ENCODE measurements at places on chromosomes 3 and 15.

- DNase-seq = peak; percentile 73
Measured at GRCh38 chr15:60397772-60398445, at the start of gene ANXA2. TSS of gene ANXA2 (minus strand) at chr15:60397986. CDS start at chr15:60386075, 11,911 bp downstream.

DNA sequence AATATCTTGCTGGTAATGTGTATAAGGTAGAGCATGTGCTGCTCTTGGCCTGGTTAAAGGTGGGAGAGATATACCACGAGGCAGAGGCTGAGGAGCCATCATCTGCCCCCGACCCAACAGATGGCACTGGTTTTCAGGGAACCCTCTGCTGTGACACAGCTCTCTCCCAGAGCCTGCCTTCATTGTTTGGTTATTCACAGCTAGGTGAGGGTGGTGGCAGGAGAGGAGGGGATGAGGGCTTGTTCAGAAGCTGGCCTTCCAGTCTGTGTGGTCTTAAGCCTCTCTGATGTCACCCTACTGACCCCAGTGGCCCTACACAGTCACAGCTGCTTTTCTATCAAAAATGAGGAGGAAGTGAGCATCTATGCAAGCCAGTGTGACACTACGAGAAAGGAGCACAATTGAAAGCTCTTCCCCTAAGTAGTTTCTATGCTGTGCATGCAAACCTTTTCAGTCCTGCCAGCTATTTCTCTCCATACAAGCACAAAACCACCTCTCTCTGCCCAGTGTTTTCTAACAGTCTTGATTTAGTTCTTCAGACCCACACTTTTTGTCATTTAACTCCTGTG lies 258.4 kb upstream of the AGTR1 start:
- DNase-seq = no peak

GRCh38 chr3:42184651-42185443 lies 81.1 kb downstream of the CCK start:
- DNase-seq = no peak

DNA sequence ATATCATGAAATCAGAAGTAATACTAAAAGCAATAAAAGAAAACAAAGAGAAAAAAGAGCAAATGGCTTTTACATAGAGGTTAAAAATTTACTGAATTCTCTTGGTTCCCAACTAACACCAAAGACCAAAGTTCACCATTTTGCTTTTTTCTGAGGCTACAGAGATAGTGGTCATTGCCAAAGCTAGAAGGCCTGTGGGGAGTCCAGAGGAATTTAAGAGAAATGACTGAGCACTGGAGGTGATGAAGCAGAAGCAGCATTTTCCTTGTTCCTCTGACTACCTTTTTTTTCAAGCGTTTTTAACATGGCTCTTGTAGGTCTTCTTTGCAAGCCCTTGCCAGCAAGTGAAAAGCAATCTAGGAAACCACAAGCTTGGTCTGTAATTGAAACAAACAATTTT lies 58.2 kb downstream of the THBS1 start:
- DNase-seq = no peak

DNA sequence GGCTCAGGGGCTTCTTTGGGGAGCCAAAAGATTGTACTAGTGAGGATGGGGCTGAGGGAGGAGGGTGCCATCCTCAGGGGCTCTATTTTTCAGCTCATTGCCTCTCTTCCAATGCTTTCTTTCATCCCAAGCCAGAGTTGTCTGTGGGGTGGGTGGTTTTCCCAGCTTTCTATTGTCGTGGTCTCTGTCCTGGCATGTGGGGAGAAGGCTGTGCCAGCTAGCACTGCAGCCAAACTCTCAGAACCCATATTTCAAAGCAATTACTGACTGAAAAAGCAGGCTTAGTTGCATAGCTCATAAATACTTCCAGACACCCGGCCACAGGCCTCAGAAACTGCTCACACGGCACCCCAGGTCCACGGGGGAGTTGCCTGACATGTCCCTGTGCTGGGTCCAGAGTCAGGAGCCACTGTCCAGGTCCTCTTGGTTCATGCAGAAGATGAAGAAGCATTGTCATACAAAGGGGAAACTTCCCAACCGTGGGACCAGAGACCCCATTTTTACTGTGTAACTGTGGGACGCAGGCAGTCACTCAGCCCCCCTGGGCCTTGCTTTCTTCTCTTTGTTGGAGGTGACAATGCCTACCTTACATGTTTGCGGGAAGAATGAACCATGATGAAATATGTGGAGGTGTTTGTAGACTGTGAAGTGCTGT lies 27.6 kb downstream of the FGD5 start:
- no peak for DNase-seq

- no peak for DNase-seq
Measured at GRCh38 chr3:168823466-168823865, 727.7 kb upstream of the GOLIM4 start.

Measured in skeletal muscle cell (primary cell).